ENCODE measurements at places on chromosomes 12 and 14.
A peak's percentile ranks its signal among the peaks of the same experiment; 100 is the strongest.

- no peak for DNase-seq
Observed at GRCh38 chr12:40907115-40907527, 214.9 kb downstream of the CNTN1 start.

- DNase-seq: no peak
Observed at GRCh38 chr12:95733141-95733825, 57.3 kb downstream of the NTN4 start.

GRCh38 chr12:27766587-27766986 is 13.4 kb upstream of the KLHL42 start:
- no peak for DNase-seq

DNA sequence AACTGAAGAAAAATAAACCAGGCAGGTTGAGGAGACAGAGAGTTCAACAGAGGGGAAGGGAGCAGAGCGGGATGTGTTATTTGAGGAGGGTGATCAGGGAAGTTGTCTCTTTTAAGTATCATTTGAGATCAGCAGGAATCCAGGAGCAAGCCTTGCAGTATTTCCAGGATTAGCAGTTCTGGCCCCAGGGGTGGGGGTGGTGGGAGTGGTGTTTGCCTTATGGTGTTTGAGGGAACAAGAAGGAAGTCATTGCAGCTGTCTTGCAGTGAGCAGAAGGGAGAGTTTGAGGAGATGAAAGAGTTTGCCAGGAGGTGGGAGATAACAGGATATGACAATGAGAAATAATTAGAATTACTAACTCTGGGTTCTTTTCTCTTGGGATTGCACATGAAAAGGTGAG is 418.6 kb downstream of the NELL2 start:
- DNase-seq: no peak

DNA sequence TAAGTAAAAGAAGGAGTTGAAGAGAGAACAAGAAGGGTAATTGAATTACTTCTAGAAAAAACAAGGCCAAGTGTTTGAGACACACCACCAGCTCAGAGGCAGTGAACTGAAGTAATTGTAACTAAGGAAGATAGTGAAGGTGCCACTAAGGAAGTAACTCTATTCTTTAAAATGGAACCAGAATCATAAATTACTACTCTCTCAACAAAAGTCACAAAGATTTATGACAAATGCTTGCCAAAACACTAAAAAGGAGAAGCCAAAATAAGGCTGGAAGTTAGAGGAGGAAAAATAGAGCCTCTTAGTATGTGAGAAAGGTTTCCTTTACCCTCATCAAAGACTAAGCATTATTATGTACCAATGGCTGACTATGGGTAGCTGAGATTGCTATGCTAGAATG is 208.5 kb downstream of the MDGA2 start:
- no peak for DNase-seq

DNA sequence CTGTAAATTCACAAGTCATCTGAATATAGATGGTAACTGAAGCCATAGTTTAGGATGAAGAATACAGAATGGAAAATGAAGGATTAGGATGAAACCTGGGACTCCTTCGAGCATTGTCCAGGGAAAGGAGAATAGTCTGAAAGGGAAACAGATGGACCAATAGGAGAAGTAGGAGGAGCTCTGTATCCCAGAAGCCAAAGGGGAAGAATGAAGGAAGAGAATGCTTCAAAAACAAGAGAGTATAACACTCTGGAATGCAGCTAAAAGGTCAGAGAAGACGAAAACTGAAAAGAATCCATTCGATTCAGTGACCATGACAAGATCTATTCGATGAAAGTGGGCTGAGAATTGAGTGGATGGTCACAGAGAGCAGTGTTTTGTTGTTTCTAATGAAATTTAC is 1.0 kb downstream of the GMFB start:
- no peak for DNase-seq

- DNase-seq: no peak
Observed at GRCh38 chr12:102816816-102817434, 100.1 kb downstream of the PAH start.

DNA sequence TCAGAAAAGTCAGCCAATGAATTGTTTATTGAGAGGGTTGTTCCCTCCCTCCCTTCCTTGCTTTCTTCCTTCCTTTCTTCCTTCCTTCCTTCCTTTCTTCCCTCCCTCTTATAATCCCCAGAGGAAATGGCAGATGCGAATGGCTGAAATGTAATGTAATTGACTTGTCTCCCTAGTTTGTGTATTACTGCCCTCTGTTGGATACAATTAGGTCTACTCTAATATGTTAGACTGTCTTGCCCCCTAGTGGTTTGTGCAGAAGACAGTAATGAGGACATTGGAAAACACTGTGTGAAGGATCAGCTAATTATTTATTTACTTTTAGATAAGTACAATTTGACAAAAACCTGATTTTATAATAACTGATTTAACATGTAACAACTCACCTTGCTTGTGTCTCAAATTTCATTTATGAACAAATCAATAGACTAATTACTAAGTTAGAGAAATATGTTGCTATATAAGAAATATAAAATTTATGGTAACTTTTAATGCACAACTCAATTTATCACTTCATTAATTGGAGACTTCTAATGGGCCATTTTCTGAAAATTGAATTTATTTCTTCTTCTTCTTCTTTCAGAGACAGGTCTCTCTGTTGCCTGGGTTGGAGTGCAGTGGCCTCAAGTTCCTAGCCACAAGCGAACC is 229.8 kb upstream of the LRIG3 start:
- DNase-seq: peak; percentile 45

DNA sequence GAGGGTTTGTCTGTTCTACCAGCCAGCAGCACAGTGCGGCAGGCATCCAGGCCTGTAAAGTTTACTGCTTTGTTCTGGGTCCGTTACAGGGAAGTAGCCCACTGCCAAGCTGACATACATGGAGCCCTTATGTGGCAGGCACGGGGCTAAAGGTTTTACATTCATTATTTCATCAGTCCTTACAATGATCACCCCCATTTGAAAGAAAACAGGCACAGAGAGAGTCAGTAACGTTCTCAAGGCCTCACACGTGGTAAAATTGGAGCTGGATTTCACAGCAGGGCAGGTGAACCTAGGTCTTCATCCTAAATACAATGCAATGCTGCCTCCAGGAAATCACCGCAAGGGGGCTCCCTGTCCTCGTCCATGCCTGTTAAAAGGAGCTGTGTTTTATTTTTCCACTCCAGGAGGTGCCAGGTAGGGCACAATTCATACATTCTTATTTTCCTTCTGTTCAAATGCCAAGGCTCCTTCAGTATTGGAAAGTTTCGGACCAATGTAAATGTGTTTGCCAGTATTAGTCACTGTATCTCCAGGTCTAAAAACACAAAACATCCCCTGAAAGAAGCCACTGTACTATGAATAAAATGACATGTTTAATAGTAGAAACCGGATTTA is 172.2 kb upstream of the GZMB start:
- DNase-seq: peak; percentile 33

DNA sequence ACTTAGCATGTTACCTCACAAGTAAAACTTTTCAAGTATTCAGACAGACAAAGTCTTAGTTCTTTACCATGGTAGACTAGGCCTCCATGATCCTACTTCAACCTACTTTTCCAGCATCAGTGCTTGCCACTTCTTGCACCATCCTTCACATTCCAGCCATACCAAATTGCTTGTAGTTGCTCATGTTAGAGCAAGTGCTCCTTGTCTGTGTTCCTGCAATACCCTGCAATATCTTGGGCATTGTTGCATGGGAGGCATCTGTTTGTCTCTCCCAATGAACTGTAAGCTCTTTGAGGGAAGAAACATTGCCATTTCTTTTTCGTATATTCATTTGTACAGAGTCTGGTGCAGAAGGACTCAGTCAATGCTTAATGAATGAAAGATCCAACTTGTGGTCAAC is 78.0 kb downstream of the SRGAP1 start:
- DNase-seq: no peak

GRCh38 chr12:27696293-27696652 is at the start of gene REP15:
Gene REP15, plus strand, starts transcription at chr12:27696447. Its CDS starts 116 bp downstream, at chr12:27696563.
- no peak for DNase-seq

- DNase-seq: no peak
Observed at GRCh38 chr12:44827832-44828438, 48.2 kb downstream of the NELL2 start.

DNA sequence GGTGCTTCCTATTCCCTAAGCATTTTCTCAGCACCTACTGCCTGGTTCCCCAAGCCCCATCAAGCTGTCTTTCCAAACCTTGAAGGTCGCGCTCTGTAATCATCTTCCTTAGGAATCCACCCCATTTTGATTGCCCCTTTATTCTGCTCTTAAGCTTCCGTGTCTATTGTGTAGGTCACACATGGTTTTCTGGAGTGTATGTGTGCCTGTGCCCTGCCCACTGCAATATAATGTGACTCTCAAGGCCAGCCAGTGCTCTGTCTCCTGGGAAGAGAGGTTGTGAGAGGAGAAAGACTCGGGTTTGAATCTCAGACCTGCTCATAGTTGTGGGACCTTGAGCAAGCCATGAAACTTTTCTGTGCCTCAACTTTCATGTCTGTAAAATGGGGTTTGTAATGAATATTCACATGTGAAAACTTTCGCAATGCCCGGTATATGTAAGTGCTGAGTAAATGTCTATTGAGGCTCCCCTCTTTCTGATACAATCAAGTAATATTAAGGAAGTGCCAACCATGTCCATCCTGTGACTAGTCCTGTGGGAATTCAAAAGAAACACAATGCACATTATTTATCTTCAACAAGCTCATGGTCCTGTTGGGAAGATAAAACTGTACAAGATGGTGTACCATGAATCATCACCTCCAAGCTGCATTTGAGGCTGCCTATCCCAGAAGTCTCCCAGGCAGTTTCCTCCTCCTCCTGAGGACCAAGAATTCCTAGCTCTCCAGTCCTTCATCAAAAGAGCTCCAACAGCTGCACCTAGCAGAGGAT is 774 bp upstream of the KRT75 start:
- no peak for DNase-seq

DNA sequence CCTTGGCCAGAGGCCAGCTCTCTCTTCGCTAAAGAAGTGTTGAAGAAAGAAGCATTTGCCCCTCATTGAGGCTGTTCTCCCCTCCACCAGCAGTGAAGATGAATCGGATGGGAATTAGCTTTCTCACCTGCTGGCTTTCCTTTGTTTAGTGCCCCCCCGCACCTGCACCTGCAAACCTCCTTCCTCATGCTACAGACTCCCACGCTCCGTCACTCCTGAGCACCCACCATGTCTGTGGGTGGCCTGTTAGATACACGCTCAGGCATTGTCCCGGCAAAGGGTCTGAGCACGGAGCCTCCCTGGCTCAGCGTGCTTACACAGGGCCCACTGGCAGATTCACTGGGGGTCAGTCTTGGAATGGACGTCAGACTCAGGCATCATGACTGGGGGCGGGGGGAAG is 121.6 kb downstream of the GLT1D1 start:
- no peak for DNase-seq

DNA sequence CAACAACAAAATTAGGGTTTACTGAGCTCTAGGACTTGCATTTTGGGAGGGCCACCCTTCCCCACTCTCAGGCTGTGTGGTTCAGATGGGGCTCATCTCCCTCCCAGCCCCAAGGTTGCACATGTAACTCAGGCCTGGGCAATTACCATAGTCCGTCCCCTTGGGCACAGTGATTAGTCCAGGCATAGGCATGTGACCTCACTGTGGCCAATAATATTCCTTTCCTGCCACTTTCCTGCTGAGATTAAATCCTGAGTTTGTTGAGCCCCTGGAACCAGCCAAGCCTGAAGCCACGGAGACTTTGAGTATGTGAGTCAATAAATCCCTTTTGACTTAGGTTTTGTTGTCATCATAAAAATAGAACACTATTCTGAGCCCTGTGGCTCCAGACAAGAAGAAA is 113.0 kb downstream of the AACS start:
- DNase-seq: no peak

DNA sequence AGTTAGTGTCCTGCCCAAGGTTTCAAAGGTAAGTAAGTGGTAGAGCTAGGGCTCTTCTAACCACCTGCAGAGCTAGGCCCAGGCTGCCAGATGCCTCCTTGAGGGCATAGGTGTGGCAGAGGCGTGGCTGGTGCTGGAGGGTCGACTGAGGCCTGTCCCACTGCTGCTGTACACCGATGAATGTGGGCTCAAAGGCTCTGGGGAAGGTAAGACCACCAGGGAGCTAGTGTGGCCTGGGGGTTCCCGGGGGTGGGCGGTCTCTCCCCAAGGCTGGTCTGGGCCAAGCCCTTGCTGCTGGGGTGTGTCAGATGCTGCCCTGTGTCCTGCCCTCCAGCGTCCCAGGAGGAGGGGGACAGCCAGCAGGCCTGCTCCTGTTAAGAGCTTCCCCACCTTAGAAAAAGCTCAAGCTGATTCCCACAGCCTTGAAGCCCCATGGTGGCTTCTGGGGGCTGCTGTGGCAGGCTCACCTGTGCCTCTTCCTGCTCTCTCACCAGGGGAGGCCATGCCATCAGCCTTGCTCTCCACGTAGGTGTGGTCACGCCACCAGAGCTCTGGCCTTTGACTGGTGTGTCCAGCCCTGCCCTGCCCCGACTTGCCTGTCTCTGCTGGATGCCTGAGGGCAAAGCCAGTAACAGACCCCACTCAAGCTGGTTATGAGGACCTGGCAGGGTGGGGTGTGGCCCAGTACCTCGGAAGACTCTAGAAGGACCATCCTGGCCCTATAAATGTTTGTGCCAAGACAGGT is 36.8 kb downstream of the SH2B3 start:
- no peak for DNase-seq

GRCh38 chr12:93855261-93855660 is 178.1 kb downstream of the CRADD start:
- DNase-seq: no peak

DNA sequence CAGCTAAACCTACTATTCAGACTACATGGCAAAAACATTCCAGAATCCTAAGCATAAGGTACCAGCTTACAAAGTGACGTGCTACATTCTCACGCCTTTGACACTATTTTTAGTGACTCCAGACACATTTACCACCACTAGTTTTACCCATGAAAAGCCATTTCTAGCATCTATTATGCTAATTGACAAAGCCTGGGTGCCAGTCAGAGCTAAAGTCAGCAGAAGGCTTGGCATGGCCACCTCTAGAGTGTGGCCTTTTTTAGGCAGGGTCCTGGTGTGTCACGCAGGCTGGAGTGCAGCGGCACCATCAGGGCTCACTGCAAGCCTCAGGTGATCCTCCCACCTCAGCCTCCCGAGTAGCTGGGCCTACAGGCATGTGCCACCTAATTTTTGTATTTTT is 75.7 kb downstream of the NT5DC3 start:
- no peak for DNase-seq

DNA sequence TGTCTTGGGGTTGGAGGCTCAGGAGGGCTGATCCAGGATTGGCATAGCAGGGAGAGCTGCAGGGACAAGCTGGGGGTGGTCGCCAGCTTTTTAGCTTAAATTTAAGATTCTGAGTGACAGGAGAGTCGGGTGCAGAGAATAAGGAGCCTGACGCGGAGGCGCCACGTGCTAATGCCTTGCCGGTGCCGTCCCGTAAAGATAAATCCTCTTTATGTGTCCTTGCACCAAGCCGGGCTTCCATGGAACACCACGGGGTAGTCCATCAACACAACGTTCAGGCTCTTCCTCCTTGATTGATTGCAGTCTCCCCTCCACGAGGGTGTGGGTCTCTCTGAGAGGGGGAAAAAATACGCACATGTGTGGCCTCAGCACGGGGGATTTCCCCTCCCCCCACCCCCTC is 3.9 kb downstream of the DLK1 start:
- DNase-seq: no peak

GRCh38 chr14:102212356-102212755 is 72.7 kb downstream of the WDR20 start:
- no peak for DNase-seq
